ENCODE measurements at places on chromosomes 5 and 9. TPM values are rescaled to one million over a fixed set of nuclear protein-coding genes. Genes with fewer than 3 reads are reported as not detected.

GRCh38 chr9:115357821-115358220 is 239.9 kb upstream of the TNC start:
- DNase-seq, result no peak

GRCh38 chr9:133119846-133120500 is 1.1 kb downstream of the RALGDS start:
- DNase-seq, result peak; percentile 60

DNA sequence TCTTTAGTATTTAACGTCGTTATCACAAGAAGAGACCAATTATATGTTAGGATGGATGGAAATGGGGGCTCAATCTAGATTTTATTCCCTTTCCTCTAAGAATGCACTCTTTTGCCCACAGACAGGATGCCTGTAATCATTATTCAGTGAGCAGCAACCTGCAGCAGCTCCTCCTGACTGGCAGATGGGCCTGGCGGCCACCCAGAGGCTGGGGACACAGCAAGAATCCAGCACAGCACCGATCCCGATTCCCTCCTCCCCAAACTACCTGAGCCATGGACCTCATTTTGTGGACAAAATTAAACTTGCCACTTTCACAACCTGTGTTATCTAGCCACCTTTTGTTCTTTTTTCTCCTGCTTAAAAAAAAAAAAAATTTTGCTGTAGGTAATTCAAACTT is 101.0 kb downstream of the USP20 start:
- DNase-seq, result peak; percentile 25

DNA sequence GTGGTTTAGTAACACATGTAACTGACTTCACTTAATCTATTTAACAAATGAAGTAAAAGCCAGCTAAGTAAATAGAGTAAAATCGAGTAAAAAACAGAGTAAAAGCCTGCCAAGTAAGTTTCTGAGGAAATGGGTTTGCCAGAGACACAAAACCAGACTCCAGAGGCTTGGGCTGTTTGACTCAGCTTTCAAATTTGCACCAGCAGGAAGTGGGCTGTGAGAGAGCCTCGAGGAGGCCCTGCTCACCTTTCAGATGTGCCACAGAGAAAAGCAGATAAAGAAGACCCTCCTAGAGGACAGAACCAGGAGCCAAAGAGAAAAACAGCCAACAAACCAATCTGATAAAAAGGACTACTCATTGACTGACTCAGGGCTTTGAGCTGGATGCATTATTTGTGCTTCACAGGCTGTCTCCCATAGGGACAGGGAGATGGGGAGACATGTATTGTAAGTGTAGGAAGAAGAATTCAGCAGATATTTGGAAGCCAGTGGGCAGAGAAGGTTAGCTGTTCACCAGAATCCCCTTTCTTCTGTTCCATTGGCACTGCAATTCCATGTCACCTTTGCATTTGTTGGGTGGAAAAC is 14.4 kb upstream of the AMACR start:
- DNase-seq, result no peak

- no peak for DNase-seq
Measured at GRCh38 chr9:74125941-74126340, 371.2 kb upstream of the RORB start.

GRCh38 chr5:3340471-3340870 is 255.2 kb upstream of the IRX1 start:
- DNase-seq, result no peak

Gene TLX3
- not detected for polyA plus RNA-seq

DNA sequence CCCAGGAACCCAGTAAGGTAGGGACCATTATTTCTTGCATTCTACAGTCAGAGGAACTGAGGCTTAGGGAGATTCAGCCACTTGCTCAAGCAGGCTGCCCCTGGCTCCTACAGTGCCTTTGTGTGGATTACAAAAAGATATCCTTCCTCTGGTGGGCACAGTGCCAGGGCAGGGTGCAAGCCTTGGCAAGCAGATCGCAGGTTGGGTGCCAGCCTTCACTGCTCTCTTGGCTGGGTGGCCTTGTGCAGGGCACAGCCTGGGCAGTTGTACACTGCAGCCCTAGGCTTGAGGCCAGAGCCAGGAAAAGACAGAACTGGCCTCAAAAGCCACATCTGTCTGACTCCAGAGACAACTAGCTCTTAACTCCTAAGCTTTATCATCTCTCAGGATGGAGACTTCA is 15.0 kb downstream of the DOCK2 start:
- peak; percentile 22 for DNase-seq

Gene GCNT4
- polyA plus RNA-seq, result 0.27 TPM

GRCh38 chr9:126207256-126207655 is 119.4 kb upstream of the MVB12B start:
- no peak for DNase-seq

DNA sequence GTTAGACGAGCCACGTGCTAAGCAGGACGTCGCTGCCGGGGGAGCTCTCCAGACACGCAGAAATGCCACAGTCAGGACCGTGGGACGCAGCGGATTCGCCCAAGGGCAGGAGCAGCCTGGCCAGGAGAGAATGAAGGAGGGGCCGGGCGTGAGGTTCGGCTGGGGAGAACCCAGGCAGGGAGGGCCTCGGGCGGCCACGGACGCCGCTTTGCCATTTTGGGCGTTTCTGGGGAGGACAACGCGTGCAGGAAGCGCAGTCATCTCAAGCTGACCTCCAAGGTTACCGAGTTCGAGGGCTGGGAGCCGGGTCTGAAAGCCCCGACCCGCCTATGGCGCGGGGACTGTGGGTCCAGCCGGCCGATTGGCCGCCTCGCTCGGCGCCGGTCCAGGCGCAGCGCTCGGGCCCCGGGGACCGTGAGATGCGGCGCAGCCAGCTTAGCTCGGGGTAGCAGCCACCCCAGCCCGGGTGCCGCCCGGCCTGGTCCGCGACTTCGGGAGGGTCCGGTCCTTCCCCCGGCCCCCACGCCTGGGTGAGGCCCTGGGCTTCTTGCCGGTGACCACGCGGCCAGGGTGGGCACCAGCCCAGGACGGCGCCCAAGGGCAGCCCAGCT is 760 bp upstream of the MAN1B1 start:
- DNase-seq, result peak; percentile 84

Gene STX17
- 6.6 TPM for polyA plus RNA-seq

- DNase-seq, result no peak
Measured at GRCh38 chr9:86974421-86974820, 27.1 kb upstream of the GAS1 start.

GRCh38 chr5:97006454-97007060 is 70.7 kb downstream of the LNPEP start:
- no peak for DNase-seq

Gene BNC2
- 4.7 TPM for polyA plus RNA-seq

Gene PCDHGA2
- polyA plus RNA-seq, result 2.2 TPM

Gene NMUR2
- polyA plus RNA-seq, result 0.09 TPM

DNA sequence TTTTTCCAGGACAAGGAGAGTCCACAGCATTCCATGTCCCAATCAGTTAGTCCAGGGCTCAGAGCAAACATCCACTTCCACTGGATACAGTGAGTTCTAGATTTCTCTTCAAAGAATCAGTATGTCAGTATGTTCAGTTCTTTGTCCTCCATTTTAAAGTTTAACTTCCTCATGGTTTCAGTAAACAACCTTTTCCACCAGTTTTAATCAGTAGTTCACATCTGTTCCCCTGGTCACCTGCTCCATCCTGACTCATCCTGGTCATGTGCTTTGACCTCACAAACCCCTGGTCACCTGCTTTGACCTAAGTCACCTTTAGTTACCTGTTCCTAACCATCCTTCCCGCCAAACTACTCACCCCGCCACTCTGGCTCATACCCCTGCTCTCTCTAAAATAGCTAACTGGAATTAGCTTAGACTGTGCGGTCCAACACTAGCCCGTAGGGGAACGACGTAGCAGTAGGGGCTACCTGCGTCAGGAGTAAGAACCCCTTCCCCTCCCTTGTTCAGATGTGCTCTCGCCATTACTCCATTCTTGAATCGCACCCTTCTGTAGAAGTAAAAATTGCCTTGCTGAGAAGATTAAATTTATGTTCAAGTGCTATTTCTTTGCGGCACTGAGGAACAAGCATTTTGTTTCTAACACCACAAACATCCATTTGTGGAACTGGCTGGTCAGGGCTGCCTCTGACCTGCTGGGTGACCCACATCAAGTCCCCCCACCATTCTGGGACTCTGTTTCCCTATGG is 5.5 kb downstream of the ENG start:
- no peak for DNase-seq

DNA sequence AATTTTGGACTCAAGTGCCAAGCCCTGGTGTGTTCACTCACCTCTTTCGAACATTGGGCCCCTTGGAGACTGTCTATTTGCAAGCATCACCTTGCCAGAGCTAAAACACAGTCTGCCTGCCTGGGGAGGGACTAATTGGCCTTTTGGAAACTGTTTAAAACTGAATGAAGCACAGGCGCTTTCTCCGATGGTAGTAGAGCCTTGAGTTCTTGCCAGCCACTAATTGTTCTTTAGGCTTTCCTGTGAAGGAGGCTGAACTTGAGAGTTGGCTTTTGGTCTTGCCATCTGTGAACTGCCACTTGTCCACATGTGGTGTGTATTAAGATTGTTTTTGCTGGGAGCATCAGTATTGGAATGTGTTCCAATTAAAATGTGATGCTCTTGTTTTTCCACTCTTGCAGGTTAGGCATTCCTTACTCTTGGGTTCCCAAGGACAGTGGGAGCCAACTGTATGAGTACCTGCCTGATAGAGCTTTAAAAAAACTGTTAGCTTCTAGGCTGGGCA is 26.0 kb downstream of the GARNL3 start:
- DNase-seq, result no peak

GRCh38 chr9:17614903-17615302 is 36.0 kb downstream of the SH3GL2 start:
- DNase-seq, result no peak

GRCh38 chr5:84861306-84861705 is 476.6 kb upstream of the EDIL3 start:
- DNase-seq, result no peak

DNA sequence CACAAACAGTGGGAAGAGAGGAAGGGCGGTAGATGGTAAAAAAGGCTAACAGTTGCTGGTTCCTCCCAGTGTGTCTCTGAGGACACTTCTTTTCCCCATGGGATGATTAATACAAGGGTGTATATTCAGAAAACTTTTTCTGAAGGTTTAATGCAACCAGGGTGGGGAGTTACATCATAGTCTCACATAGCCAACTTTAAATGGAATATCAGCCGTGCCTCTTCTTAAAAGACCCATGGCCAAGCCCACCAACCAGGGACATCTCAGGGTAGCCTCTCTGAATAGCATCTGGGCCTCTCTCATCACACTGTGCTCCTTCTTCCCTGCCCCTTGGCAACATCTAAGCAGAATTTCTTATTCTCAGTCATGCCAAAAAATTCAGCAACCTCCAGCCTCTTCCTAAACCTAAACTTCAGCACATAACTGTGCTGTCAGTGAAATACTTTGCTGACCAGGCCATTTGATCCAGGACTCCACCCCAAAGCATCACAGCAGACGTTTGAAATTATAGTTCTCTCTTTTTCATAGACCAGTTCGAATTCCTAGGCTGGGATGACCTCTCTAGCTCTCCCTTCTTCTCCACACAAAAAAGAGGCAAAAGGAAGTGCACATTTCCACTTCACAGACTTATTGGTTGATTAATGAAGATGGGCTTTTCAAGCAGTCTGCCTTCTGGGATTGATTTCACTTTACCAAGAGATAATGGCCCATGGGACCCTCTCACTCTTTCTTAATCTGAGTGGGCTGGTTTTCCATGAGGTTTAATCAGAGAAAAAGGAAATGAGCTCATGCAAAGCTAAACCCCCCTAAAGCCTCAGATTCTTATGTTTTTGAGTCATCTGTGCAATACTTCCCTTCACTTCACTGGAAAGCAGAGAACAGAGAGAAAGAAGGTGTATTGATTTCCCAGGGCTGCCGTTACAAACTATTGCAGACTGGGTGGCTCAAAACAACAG is 85.1 kb upstream of the RAI14 start:
- no peak for DNase-seq

GRCh38 chr5:97544240-97544639 is 361.2 kb upstream of the RIOK2 start:
- DNase-seq, result no peak

Gene OMD
- 11.7 TPM for polyA plus RNA-seq

Data from right cardiac atrium (tissue), 5 donors.